Right ventricle myocardium superior (tissue), 1 donor: ENCODE measurements at places on chromosomes 16 and 17. TPM values are rescaled to one million over a fixed set of nuclear protein-coding genes. Genes with fewer than 3 reads are reported as not detected.

EPN3 gene
- total RNA-seq = 17.7 TPM

SLC16A11 gene
- total RNA-seq = 0.56 TPM

DNA sequence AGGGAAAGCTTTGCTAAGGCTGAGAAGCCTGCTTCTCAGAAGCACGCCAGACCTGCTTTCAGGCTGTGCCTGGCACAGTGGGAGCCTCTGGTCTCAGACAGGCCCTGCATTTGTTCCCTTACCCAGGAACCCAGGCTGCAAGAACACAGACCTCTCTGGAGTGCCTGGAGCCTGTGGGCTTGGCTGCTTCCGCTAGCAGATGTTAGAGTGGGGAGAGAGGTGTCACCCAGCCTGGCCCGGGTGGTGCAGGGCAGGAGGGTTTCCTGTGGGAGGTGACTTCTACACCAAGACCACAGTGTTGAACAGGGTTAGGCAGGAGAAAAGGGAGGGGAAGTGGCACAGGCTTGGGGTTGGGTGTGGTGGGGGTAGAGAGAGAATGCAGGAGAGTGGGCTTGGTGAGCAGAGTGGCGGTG, 35.8 kb upstream of the ADGRG1 start:
- peak; percentile 56 for DNase-seq

TEX14 gene
- 0.13 TPM for total RNA-seq

DNA sequence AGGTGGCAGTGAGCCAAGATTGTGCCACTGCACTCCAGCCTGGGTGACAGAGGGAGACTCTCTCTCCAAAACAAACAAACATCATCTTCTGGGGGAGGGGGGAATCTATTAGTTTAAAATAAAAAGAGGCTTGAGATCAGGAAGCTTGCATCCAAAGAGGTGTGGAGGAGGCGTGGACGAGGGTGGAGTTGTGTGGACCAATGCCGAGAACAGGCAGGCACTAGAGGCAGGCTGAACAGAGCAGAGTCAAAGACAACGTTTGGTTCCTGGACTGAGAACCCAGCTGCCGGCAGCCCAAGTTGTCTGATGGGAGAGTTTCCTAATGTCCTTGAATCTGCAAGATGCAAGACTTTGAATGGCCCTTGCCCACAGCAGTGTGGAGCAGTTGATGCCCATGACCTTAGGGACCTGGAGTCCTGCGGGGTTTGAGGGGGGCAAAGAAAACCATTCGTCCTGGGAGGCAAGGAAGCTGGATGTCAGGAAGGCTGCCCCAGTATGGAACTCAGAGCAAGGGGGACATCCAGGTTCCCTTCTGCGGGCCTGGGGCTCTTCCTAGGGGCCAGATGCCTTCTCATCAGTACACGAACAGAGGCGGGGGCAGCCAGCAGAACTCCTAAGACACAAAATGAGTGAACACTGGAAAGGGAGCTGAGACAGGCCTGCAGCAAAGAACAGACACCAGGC, 9.2 kb downstream of the TBC1D16 start:
- no peak for DNase-seq

DNA sequence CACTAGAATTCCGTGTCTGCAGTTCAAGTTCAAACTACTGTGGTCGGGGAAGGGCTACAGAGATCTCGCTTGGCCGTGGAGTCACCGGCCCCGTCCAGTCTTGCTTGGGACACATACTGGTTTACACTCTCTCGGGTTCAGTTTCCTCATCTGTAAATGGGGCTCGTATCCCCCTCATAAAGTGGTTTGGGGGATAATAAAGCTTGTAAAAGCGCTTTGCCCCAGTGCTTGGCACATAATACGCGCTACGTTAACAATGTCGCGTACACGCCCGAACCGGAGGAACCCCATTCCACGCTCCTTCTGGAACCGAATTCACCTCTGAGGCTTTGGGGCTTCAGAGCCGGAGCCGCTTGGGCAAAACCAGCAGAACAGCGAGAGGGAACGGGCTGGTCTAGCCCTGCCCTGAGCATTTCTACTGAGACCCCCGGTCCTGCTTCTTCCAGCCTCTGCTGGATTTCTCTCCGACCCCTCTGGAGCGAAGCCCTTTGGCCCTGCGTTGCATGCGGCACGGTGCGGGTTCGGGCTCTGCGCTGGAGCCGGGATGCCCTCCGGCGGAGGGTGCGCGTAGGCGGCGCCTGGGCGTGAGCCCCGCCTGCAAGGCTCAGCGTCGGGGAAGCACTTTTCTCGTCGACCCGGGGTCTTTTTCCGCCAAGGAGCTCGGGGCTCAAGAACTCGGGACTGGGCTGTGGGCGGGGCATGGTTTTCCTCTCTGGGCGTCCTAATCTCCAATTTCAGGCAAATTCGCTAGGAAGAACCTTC, 26.1 kb upstream of the HOXB13 start:
- no peak for DNase-seq

CCL8 gene
- not detected for total RNA-seq

DNA sequence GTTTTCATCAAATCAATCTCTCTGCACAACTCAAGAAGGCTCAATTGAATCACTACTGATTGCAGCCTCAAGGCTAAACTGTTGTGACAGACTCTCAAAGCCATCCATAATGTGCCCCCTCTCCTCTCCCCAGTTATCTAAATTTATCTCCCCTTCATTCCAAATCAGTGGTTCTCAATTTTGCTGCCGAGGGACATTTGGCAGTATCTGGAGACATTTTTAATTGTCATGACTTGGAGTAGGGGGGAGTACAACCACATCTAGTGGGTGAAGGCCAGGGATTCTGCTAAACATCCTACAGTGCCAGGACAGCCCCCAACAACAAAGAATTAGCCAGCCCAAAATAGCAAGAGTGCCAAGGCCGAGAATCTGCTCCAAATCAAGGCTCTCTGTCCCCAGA, 9.1 kb downstream of the USP31 start:
- no peak for DNase-seq

GRCh38 chr17:36524428-36524876, 10.2 kb downstream of the MYO19 start:
- DNase-seq = no peak

OR2C1 gene
- not detected for total RNA-seq

GRCh38 chr16:80791411-80791810, 13.0 kb downstream of the CDYL2 start:
- DNase-seq = no peak

DNA sequence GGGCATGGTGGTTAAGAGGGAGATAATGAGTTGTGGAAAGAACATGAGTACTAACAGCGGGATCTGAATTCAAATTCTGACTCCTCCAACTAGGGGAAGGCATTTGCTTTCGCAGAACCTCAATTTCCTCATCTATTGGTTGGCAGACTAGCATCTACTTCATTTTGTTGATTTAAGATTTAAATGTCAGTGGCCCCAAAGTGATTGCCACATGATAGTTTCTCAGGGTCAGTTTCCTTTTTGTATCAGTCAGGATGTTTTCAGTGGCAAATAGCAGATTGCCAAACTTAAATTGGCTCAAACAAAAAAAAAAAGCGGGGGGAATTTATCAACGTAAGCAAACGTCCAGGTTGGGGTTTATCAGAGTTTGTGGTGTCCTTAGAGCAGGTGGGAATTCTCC, 25.1 kb upstream of the NOS2 start:
- no peak for DNase-seq

DNA sequence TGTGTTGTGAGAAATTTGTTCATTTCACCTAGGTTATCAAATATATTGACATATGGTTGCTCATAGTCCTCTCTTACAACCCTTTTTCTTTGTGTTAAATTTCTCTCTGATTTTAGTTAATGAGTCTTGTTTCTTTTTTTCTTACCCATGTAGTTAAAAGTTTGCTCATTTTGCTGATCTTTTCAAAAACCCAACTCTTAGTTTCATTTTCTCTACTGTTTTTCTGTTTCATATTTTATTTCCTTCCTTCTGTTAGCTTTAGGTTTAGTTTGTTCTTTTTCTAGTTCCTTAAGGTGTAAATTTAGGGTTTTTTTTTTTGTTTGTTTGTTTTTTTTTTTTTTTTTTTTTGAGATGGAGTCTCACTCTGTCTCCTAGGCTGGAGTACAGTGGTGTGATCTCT, 42.4 kb downstream of the CEP112 start:
- DNase-seq = no peak

DNA sequence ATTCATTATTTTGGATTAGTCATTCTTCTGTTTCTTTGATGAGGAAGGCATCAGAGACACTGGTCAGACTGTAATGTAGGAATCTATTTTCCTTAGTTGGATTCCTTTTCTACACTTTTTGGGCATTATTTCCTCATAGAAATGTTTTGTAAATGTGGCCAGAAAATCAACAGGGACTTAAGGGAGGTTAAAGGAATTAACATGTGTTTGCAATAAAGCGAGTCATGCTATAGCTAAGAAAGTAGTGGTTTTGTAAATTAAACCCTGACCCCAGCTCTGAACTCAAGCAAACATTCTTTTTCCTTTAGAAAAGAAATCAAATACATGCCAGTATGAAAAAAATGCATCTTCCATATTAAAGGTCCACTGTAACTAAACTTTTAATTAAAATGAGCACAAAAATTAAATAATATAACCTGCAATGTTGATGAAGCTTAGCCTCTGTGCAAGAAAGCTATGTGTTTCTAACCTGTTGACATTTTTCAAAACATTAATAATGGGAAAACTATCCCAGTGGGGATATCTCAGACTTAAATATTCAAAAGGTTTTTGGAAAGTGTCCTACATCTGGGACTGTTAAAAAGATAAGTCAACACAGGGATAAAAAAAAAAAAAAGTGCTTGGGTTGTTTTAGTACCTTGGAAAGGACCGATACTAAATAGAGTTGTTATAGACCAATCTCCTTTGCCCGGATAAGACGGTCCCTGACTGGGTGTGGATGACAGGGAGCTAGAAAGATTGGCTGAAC, 428.0 kb downstream of the CA10 start:
- no peak for DNase-seq

GRCh38 chr17:80017226-80018010, 18.3 kb downstream of the TBC1D16 start:
- peak; percentile 6 for DNase-seq

GRCh38 chr17:57269598-57270255, 13.4 kb downstream of the MSI2 start:
- no peak for DNase-seq

CASKIN1 gene
- total RNA-seq = 5.3 TPM

DNASE1 gene
- total RNA-seq = 8.1 TPM

NOTUM gene
- 0.56 TPM for total RNA-seq

- DNase-seq = no peak
Observed at GRCh38 chr16:84027625-84028024, 15.0 kb downstream of the SLC38A8 start.

DNA sequence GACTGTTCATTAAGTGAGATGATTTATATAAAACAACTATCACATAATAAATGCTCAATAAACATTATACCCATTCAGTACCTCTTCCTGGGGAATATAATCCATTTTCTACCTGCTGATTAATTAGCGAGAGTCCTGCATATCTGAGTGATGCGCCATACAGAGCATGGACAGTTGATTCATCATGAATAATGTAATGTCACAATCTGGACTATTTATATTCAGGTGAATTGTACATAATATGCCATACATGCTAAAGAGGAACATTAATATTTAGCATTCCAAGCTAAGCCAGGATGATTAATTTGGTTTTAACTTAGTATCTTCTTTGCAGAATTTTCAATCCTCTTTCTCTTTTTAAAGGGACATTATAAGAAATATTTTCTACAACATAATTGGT, 362.0 kb upstream of the XYLT1 start:
- DNase-seq = no peak

- peak; percentile 45 for DNase-seq
Observed at GRCh38 chr17:68909066-68909465, 46.1 kb downstream of the ABCA8 start.

CRISPLD2 gene
- total RNA-seq = 23.5 TPM

DNA sequence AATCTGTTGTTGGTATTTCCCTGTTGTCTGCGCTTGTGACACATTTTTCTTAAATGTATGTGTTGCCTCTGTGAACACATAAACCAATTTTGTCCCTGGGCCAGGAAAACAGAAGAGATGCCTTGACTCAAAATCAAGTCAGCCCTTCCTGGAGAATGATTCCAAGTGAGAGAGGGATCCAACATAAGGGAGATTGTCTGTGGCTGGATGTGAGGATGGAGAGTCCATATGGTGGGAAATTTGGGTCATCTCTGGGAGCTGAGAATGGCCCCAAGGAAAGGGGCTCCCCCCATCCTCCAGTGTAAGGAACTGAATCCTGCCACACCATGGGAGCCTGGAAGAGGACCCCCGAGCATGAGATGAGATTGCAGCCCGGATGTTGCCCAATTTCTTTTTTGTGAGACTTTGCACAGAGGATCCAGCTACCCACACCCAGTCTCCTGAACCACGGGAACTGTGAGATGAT, 13.5 kb downstream of the CRYM start:
- no peak for DNase-seq

- DNase-seq = no peak
Observed at GRCh38 chr16:54174201-54174600, 112.4 kb downstream of the IRX3 start.
